ENCODE measurements at places on chromosomes 1 and 21.

- DNase-seq, result no peak
Observed at GRCh38 chr21:21162786-21163185, 164.6 kb downstream of the NCAM2 start.

DNA sequence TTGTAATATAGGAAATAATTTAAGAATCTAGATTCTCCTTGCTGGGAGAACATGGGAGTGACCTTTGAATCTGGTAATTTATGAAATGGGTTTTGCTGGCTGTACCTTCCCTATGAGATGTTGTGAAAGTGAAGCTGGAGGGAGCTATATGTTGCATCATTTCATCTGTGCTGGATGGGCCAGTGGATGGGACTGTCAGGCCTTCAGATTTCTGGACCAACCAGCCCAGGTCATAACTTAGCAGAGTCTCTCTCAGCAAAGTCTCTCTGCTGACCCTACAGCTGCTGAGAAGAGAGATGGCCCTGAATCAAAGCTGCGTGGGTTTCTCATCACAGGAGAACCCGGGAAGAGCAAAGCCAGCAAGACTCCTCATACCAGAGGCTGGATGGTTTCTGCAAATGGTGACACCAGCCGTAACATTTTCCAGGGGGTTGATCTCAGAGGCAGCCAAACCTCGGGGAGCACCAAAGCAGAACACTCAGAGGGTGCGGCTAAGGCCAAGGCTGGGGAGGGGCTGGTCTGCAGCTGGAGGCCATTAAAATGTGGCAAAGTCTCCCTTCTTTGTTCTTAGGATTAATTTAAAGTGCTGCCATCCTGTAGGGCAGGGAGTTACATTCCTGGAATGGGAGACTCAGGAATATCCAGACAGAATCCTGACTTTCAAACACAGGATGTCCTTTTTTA, 18.2 kb upstream of the PTGFRN start:
- DNase-seq, result no peak

DNA sequence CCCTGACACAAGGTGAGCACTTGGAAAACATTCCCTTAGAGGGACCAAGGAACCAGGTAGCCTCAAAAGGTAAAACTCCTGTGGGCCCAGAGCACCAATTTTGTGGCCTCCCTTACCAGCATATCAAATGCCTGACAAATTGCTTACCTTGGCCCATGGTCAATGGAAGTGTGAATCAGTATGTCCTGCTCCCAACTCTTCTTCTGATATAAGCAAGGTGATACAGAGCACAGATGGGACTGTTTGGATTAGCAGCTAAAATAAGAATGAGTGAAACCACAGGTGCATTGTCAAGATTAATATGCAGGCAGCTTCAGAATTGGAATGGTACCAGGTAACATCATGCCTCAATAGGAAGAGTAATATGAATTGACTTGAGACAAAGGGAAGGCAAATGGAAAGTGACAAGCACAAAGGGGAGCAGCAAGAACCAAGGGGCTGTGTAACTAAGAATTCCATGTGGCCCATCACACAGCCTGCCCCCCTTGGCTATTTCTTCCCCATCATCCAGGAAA, 156.8 kb upstream of the KCND3 start:
- no peak for DNase-seq

GRCh38 chr1:191804311-191804710, 354.0 kb upstream of the RGS18 start:
- no peak for DNase-seq

- no peak for DNase-seq
Observed at GRCh38 chr1:229046251-229046853, 224.6 kb upstream of the RAB4A start.

DNA sequence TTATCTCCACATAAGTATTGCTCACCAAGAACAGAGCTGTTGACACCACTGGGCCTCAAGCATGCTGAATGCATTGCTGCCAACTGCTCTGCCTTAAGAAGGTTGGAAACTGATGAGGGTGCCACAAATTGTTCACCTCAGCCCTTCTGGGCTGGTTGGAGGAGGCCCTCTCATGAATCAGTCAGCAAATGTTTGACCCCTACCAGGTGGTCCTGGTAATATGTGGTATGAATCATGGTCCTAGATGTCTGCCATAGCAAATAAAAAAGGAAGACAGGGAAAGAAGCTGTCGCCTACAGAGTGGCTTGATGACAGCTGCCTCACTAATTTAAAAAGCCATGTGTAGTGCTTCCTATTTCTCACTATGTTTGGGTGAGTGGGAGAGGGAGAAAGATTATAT, 12.2 kb downstream of the SPATA46 start:
- DNase-seq, result no peak

- DNase-seq, result no peak
Observed at GRCh38 chr1:212328248-212328647, 43.0 kb downstream of the PPP2R5A start.

DNA sequence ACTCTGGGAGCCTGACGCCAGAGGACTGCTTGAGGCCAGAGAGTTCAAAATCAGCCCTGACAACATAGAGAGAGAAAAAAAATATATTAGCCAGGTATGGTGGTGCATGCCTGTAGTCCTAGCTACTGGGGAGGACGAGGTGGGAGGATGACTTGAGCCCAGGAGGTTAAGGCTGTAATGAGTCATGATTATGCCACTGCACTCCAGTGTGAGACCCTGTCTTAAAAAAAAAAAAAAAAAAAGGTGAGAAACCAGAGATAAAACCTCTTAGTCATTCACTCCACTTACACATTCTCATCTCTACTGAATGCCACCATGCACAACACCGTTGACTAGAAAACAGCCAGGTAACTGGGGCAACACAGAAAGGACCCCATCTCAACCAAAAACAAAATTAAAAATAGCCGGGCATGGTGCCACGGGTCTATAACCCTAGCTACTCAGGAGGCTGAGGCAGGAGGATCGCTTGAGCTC, 178.1 kb downstream of the SLC45A1 start:
- peak; percentile 38 for DNase-seq

DNA sequence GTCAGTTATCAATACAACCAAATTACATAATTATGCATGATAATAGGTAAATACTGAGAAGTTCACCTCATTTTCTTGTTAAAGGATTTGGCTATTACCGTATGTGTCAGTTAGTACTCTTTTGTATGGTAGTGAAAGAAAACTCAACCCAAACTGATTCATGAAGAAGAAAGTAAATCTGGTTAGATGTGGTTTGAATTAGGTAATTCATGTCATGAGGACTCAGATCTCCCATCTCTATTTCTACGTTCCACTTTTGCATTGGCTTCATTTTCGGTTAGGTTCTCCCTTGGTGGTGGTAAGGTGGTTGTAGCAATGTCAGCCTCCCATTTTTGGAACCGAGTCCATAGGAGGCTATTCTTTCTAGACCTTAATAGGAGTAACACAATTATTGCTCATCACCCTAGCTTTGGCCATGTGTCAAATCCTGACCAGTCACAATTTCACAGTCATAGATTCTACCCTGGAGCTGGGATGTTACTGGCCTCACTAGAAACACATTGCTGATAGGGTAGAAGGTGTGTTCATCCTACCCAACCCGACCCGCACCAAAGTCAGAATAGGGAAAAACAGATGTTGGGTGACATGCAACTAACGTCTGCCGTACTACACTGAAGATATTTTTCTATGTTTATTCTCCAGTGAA, 97.6 kb downstream of the OSBPL9 start:
- no peak for DNase-seq

DNA sequence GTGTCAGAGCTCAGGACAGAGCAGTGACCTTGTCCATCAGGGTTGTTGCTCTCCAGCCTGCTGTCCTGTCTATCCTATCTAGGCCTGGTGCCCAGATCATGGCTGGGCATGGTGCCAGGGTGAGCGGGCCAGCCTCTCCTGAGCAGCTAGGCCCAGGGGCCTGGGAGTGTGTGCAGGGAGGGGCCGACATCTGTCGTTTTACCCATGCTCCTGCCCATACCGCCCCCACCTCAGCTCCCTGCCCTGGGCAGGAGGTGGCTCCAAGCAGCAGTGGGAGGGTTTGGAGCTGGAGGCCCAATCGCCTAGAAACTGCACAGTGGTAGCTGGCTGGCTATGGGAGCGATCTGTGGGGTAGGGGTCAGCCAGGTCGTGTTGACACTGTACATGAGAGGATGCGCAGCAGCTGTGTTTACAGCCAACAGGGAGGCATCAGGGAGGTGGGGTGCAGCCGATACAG, 6.5 kb downstream of the INSRR start:
- no peak for DNase-seq

All from activated naive CD8-positive, alpha-beta T cell treated with anti-CD3 and anti-CD28 coated beads, Interleukin-2, amount 50 U/mL, for 24 hours (primary cell).